ENCODE measurements at places on chromosomes 7 and 10. TPM values are rescaled to one million over a fixed set of nuclear protein-coding genes. Genes with fewer than 3 reads are reported as not detected.

DNA sequence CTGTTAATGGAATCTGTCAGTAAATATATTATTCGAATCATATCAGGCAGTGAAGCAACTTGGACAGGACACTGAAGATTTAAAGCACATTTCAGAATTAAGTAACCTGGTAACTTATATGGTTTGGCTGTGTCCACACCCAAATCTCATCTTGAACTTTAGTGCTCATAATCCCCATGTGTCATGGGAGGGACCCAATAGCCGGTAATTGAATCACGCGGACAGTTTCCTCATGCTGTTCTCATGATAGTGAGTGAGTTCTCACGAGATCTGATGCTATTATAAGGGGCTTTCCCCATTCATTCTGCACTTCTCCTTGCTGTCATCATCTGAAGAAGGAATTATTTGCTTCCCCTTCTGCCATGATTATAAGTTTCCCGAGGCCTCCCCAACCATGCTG lies 83.2 kb upstream of the COL1A2 start:
- H3K4me1 ChIP-seq: no peaks in the 10 kb centered on the region
- H3K36me3 ChIP-seq: no peaks in the 10 kb centered on the region
- DNase-seq: no peak

DNA sequence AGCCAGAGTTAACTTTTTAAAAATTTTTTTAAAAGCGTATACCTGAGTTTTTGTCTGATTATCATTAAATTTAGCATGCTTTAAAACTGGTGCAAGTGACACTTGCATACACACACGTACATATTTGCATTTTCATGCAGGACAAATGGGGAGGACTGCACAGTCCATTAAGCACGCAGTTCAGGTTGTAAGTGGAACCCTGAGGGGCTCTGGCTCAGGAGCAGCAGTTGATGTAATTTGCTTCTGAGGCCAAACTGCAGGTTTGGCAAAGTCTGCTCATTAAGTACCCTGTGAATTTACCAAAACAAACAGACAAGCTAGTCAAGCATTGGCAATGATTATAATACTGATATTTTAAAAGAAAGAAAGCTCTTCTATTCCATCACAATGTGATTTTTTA lies 215.8 kb upstream of the PFKP start:
- H3K4me1 ChIP-seq: no peaks in the 10 kb centered on the region
- no peak overlapping the region for H3K27ac ChIP-seq
- no peaks in the 10 kb centered on the region for H3K36me3 ChIP-seq
- no peak for DNase-seq
- H3K27me3 ChIP-seq: no peaks in the 10 kb centered on the region

GRCh38 chr10:120735773-120736371 lies 115.3 kb upstream of the WDR11 start:
- no peaks in the 10 kb centered on the region for H3K36me3 ChIP-seq
- no peaks in the 10 kb centered on the region for H3K27me3 ChIP-seq
- no peak for DNase-seq
- peaks cover 5% of the 10 kb centered on the region for H3K4me1 ChIP-seq
- H3K4me3 ChIP-seq: no peak overlapping the region

GRCh38 chr10:116766837-116767634 lies 24.7 kb upstream of the HSPA12A start:
- H3K27me3 ChIP-seq: peaks cover 6% of the 10 kb centered on the region
- no peaks in the 10 kb centered on the region for H3K36me3 ChIP-seq
- no peaks in the 10 kb centered on the region for H3K4me1 ChIP-seq
- H3K4me3 ChIP-seq: no peak overlapping the region
- H3K27ac ChIP-seq: no peak overlapping the region

DNA sequence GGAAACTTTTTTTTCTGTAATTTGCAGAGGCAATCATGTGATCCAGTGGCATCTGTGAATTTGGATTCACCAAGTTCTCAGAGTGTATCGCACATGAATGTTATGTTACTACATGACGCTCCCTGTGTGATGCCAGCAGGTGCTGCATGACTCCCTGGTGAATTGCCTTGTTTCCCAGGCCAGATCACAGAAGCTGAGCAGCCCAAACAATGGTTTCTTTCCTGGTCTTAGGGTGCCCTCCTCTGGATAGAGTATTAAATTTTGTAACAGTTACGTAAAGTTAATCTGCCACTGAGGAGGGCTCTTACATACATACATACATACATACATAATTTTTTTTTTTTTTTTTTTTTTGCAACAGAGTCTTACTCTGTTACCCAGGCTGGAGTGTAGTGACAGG lies 3.6 kb downstream of the ZSCAN21 start:
- no peak for DNase-seq
- no peak overlapping the region for H3K4me3 ChIP-seq
- peaks cover 24% of the 10 kb centered on the region for H3K36me3 ChIP-seq
- H3K27ac ChIP-seq: no peak overlapping the region
- H3K27me3 ChIP-seq: no peaks in the 10 kb centered on the region
- H3K4me1 ChIP-seq: peaks cover 12% of the 10 kb centered on the region

- no peak overlapping the region for H3K27ac ChIP-seq
- no peaks in the 10 kb centered on the region for H3K36me3 ChIP-seq
- DNase-seq: no peak
- no peaks in the 10 kb centered on the region for H3K27me3 ChIP-seq
These were observed 16.9 kb upstream of the ANKRD1 start for GRCh38 chr10:90937645-90938258.

- H3K4me3 ChIP-seq: no peak overlapping the region
- H3K4me1 ChIP-seq: no peaks in the 10 kb centered on the region
- H3K27ac ChIP-seq: no peak overlapping the region
- no peak for DNase-seq
- H3K27me3 ChIP-seq: no peaks in the 10 kb centered on the region
These were observed 15.5 kb upstream of the DNAJB12 start for GRCh38 chr10:72370201-72370722.

DNA sequence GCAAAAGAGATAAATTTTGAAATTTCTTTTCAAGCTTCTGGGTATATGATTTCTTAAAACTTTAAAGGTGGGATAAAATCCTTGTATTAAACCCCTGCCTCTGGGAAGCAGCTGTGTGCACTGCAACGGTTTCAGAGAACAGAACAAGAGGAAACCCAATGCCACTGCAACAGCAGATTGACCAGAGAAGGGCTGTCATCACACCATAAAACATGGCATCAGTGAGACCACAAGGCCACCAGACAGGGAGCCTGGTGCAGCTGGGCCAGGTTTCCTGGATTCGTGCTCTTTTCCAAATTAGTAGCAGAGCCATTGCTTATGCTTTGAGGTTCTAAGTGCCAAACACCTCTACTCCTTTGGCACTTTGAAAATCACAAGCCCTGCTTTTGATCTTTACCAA lies 152.4 kb downstream of the PRPF18 start:
- H3K4me1 ChIP-seq: no peaks in the 10 kb centered on the region
- no peak overlapping the region for H3K4me3 ChIP-seq
- no peak overlapping the region for H3K27ac ChIP-seq
- peaks cover 20% of the 10 kb centered on the region for H3K36me3 ChIP-seq

DNA sequence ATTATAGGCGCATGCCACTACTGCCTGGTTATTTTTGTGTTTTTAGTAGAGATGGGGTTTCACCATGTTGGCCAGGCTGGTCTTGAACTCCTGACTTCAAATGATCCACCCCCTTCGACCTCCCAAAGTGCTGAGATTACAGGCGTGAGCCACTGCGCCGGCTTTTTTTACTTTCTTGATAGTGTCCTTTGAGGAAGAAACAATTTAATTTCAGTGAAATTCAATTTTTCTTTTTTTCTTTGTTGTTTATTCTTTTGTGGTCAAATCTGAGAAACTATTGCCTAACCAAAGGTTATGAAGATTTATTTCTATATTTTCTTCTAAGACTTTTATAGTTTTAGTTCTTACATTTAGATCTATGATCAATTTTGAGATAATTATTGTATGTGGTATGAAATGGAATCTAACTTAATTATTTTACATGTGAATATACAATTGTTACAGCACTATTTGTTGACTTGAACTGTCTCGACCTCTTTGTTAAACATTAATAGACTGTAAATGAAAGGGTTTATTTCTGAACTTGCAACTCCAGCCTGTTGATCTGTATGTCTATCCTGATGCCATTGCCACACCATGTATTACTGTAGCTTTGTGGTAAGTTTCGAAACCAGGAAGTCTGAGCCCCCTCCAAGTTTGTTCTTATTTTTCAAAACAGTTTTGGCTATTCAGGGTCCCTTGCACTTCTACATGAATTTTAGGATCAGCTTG lies 19.8 kb upstream of the RASSF4 start:
- peaks cover 9% of the 10 kb centered on the region for H3K4me1 ChIP-seq
- no peaks in the 10 kb centered on the region for H3K36me3 ChIP-seq
- H3K27me3 ChIP-seq: no peaks in the 10 kb centered on the region
- H3K27ac ChIP-seq: no peak overlapping the region

DNA sequence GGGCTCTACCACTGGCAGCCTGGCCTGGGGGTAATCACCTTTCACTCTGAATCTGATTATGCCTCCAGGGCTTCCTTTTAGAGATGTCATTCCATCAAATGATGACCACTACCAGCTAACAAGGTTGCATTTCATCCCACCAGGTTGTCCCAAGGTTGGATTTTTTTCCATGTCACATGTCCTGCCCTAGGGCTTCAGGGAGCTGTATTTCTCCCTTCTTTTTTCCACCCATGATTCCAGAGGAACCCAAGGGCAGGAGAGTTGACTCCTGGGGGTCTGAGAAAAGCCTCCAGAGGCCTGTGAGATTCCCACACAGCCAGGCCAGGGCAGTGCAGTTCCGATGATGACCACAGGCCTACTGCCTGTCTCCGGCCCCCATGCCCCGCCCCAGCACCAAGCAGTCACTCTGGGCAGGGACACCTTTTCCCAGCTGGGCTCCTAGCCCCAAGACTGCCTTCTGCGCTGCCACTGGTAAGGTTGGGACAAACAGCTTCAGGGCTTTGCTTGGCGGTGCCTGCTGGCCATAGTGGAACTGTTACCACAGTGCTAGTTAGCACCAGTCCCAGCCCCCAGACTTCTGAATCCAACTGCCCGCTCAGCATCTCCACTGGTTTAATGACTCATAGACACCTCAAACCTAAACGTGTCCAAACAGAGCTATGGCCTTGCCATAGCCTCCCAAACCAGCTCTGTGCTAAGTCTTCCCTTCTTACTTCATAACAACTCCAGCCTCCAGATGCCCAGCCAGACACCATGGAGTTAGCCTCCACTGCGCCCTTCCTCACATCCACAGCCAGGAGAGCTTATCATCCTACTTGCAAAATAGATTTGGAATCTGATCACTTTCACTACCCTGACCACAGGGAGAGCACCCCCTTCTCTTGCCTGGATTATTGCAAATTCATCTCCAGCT lies 133.7 kb downstream of the ARHGAP22 start:
- H3K27ac ChIP-seq: no peak overlapping the region
- H3K4me3 ChIP-seq: no peak overlapping the region
- H3K27me3 ChIP-seq: peaks cover 5% of the 10 kb centered on the region
- DNase-seq: no peak
- H3K4me1 ChIP-seq: no peaks in the 10 kb centered on the region
- H3K36me3 ChIP-seq: no peaks in the 10 kb centered on the region

- H3K27ac ChIP-seq: peak overlapping the region; percentile 50
- no peak for DNase-seq
- H3K4me3 ChIP-seq: no peak overlapping the region
These were observed 112.8 kb downstream of the PARD3 start for GRCh38 chr10:34702093-34702937.

DNA sequence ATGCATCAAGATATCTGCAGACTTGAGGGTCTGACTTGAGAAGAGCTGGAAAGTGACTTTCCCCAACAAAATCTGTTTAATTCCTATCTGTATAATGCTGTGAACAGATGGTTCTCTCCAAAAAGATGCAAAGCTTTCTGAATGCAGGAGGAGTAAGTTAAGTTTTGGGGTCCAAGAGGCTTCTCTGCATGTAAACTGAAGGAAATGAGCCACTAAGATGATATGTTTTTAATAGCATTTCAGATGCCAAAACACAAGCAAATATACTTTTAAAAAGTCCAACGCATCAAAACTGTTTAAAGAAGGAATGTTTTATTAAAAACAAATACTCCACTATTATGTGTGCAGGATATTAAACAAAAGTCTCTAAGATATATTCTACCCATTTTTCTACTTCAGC lies 137.0 kb downstream of the STRA8 start:
- H3K27ac ChIP-seq: no peak overlapping the region
- H3K36me3 ChIP-seq: no peaks in the 10 kb centered on the region
- no peak for DNase-seq
- no peaks in the 10 kb centered on the region for H3K27me3 ChIP-seq
- H3K4me1 ChIP-seq: no peaks in the 10 kb centered on the region
- H3K4me3 ChIP-seq: no peak overlapping the region

GRCh38 chr7:140053812-140054539 lies 8.8 kb downstream of the PARP12 start:
- H3K36me3 ChIP-seq: peaks cover 49% of the 10 kb centered on the region
- H3K27me3 ChIP-seq: no peaks in the 10 kb centered on the region
- no peak for DNase-seq
- no peak overlapping the region for H3K4me3 ChIP-seq

- no peaks in the 10 kb centered on the region for H3K4me1 ChIP-seq
- no peak overlapping the region for H3K4me3 ChIP-seq
- no peak for DNase-seq
- H3K36me3 ChIP-seq: no peaks in the 10 kb centered on the region
- H3K27me3 ChIP-seq: no peaks in the 10 kb centered on the region
- H3K27ac ChIP-seq: no peak overlapping the region
These were observed 69.0 kb downstream of the DKK1 start for GRCh38 chr10:52383088-52383487.

Gene PNLIPRP1
- not detected for total RNA-seq
